Stimulated activated CD4-positive, alpha-beta T cell treated with anti-CD3 and anti-CD28 coated beads, Interleukin-4, amount 100 ng/mL, for 1 hour (primary cell): ENCODE measurements at places on chromosomes 6 and 20.

DNA sequence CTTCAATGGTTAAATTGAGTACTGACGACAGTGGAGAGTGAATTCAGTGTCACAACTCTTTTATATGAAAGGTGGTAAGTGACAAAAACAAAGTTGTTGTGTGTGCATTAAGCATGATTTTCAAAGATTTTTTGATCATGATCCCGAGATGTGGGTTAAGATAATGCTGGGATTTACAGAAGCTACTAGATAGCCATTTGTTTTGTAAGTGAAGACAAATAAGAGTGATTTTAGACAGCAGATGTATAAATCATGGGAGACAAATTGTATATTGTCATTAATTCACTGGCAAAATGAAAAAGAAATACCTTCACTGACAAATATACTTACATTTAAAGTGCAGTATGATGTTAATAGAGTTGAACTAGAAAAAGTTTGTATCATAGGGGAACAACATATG is 6.1 kb downstream of the ADGRB3 start:
- DNase-seq = no peak

DNA sequence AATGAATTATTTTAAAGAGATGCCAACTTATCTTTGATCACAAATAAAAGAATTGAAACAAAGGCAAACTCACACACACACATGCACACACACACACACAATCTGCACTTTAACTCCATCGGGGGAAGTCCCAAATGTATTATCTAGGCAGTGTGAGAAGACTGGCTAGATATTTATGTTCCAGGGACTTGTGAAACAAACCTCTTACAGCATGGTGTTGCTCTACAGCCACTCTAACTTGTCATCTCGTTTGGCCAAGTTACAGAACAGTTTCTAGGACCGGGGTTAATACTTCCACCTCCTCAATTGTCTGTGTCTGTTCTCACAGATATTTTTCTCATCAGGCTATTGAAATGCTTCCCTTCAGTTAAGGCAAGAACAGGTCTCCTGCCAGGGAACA is 855.0 kb downstream of the EPHA7 start:
- no peak for DNase-seq

DNA sequence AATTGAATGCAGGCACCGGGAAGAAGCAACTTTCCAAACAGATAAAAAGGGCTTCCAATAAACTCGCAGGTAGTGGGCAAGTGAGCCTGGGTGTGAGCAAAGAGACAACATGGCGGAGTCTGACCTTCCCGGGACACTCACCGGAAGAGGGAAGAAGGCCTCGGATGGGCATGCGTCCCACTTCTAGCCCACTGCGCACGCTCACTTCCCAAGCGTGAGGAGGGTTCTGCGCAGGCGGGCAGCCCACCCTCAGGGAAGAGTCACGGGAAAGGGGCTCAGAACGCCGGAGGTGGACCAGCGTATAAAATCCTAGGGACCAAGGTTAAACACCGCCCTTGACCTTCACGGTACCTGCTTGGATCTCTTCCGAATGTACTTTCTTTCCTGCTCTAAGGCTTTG is 95.5 kb upstream of the AFDN start:
- no peak for DNase-seq

GRCh38 chr20:53678315-53678989 is 84.8 kb upstream of the ZNF217 start:
- no peak for DNase-seq

- DNase-seq = no peak
Observed at GRCh38 chr20:59221707-59222252, 58.2 kb downstream of the ZNF831 start.

DNA sequence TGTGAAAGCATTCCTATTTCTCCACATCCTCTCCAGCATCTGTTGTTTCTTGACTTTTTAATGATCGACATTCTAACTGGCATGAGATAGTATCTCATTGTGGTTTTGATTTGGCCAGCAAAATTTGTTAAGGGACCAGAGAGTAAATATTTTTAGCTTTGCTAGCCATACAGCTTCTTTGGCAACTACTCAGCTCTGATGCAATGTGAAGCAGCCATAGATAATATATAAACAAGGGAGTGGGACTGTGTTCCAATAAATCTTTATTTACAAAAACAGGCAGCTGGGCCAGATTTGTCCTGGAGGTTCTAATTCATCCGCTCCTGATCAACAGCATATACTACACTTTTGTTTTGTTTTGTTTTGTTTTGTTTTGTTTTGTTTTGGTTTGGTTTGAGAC is 202.9 kb downstream of the ZNF217 start:
- no peak for DNase-seq

DNA sequence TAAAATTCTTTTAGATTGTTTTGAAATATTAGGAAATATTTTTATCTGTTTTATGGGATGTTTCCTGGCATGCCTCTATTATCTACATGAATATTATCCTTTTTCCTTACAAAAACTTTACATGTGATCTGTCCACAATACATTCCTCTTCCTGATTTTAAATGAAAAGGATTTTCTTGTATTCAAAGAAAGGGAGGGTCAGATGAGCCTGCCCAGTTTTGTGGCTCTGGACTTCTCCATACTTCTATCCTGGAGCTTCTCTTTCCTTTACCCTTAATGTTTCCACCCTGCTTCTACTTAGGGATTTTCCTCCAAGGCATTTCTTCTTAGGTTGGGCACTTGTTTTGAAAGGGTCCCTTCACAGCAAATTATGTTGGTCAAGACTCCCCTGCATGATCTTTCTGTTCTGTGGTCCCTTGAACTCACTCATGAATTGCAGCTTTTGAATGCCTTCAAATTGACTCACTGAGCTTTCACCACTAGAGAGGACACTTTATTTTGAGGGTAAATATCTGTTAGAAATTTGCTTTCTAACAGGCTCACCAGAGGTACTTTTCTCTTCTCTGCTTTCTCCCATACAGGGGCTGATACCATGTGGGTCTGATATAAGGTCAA is 104.9 kb downstream of the CENPW start:
- no peak for DNase-seq

DNA sequence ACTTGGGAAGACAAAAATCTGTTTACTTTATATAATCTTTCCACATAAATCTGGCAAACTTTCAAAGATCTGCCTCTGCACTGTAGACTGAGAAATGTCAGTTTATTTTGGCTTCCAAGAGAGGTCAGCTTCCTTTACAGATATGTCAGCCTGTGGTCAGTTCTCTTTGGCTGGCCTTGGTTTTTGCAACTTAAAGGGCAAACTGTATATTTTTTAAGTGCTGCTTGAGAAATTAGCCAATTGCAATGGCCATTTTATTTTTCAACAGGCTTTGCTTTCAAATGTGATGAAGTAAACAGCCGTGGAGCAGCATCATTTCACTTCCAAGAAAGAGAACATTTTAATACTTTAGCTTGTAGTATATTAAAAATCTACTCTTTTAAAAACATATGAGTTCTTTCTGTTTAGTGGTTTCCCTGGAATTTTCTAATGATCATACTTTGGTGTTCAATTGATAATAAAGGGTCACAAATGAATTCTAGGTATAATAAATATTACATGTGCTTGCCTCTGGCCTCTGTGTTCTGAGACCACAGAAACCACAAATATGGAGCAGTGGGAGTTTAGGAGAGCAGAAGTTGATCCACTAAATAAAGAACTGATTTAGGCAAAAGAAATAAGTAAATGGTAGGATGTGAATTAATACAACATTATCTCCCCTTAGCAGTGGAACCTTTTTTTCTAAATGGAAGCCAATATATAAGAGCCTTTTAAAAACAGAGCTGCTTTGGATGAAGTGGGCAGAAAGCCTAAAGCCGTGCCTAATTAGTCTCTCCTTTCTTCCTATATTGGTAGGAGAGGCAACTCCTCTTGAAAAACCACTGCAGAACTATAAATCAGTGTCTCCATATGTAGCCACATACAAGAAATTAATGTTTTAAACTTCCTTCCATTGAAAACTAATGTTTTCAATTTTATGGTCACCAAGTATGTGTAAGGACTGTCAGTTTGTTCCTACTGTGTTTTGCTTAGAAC is 16.2 kb downstream of the ADGRB3 start:
- no peak for DNase-seq

- DNase-seq = no peak
Observed at GRCh38 chr6:103079867-103080266, 1686.4 kb downstream of the GRIK2 start.

DNA sequence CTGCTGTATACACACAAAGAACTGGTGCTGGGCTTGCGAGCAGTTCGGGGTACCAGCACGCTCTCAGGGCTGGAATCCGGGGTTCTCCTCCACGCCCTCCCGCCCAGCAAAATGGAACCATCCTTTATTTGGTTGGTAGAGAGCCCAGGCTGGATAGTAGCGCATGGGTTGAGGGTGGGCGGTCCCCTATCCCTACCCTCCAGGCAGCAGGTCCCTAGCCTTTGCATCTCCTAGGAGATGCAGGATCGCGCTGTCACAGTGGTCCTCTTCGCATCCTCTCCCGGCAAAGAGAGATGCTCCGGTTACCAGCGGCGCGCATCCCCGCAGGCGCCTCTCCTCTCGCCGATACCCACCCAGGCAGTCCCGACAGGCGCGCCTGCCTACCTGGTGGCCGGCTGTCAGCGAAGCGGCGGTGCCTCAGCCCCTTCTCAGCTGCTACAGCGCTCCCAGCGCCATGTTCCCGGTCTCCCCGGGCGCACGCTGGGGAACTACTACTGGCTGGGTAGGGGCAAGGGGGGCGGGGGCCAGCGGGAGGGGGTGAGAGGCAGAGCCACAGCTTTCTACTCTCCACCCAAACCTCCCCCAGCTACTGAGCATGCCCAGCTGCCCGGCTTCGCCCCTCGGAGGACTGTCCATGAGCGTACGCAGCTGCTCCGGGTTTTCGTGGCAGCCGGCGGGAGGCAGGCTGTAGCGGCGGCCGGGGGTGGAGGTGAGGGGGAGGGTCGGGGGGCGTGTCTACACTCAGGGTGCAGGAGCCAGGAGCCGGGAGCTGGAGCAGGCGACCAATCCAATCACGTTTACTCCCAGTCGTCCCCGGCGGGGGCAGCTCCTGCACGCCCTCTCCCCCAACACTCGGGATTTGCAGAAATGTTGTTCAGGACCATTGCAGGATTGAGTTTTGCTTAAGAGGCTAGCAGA is at the start of gene PAK5:
Gene PAK5, minus strand, starts transcription at position 699 of the 918 bp plus-strand sequence. CDS start 194,748 bp downstream, outside the sequence.
- DNase-seq = no peak

DNA sequence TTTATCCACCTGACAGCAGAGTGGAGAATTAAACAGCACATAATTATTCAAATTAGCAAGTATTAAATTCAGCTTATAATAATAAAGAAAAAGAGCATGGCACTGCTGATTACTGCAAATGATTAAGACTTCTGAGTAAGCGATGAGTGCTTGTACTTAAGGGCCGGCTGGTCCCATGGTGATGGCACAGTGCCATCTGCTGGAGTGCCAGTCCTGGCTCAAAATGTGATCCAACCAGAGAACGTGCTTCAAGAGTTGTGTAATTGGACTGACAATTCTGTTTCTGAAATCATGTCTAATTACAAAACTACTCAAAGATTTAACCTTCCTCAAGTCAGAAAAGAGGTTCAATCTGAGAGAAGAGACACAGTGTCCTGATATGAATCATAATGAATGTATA is 181.6 kb upstream of the RGS17 start:
- peak; percentile 23 for DNase-seq
